ENCODE measurements at places on chromosomes 11 and 22.

DNA sequence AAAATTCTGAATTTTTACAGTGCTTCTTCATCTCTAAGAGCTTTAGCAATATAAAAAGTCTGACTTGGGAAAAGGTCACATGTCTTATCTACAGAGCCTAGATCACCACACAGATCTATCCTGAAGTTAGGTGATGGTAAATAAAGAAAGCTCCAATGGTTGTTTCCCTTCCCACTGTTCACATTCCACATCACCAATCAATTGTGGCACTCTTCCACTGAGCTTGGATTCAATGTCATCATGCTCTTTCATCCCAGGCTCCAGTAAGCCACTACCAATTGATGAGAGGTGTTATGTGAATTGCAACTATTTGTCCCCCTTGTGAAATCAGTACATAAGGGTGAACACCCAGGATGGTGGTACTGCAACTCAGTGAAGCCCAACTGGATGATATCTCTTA lies 47.8 kb downstream of the ALG9 start:
- no peak for DNase-seq

- no peak for DNase-seq
Measured at GRCh38 chr11:2482745-2483144, 37.9 kb downstream of the KCNQ1 start.

GRCh38 chr22:17106785-17107546 lies 14.2 kb downstream of the TMEM121B start:
- no peak for DNase-seq

DNA sequence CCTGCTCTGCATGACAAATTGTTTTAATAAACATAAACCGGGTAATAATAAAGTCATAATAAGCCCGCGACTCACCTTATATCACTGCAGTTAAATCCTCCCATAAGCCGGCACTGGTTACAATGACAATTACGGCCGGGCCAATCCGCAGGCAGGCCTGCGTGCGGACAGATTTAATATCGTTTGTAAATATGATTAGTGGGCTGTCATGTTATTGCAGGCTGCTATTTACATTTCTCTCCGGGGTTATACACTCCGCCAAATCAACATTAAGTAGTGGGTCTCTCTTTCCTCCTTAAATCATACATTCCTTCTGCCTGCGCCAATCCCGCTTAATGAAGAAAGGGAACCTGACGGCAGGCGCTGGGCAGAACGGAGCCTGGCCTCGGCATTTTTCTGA lies 51.8 kb upstream of the LMO1 start:
- no peak for DNase-seq

GRCh38 chr11:67670316-67671210 lies 3.9 kb downstream of the ALDH3B2 start:
- no peak for DNase-seq

DNA sequence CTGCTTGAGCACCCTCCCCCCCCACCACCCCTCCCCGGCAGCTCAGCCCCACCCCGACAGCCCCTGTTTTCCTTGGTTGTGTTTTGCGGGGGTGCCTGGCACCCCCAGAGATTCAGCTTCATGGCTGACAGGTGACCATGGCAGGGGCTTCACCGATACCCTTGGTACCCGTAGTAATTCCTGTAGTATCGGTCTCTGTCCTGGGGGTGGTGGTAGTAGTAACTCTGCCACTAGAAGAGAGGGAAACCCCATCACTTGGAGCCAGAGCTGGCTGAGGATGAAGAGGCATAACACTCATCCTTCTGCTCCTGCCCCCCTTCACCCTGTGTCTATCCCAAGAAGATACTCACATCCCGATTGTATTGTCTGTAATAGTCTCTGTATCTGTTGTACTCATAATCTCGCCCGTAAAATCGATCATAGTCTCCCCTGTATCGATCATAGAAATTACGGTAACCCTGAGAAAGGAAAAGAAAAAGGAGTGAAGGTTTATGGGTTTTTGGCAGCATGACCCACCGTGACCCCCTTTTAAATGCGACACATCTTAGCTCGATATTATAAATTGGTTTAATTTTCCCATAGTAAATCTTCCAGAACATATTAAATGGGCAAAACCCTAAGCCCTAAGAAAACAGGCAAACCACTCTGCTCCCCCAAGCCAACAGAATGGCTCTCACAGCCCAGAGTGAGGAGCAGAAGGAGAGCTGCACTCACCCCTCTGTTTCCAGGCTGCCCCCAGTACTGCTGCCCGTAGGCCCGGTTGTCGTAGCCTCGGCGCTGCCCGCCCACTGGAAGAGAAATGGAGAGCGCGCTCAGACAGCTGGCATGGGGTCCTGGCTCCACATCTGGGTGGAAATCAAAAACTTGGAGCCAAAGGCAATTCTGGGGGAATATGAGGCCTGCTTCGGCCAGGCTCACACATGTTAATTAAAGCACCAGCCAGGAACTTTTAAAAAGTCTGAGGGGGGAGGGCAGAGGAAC lies 8.0 kb downstream of the GNG3 start:
- no peak for DNase-seq

DNA sequence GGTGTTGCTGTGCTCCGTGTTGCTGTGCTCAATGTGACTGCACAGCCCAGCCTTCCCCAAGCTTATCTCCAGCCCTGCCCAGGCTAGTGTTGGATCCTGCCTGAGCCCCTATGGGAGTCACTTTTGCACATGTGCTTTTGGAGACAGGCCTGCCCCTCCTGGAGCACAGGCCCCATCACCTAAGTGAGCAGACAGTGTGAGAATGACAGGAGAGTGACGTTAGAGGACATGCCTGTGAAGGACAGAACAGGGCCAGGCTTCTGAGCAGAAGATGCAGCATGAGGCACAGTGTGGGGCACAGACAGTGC lies 36.6 kb upstream of the SUSD2 start:
- DNase-seq: no peak

- no peak for DNase-seq
Measured at GRCh38 chr11:3942160-3942955, 86.9 kb downstream of the STIM1 start.

- DNase-seq: no peak
Measured at GRCh38 chr11:10996678-10997077, 138.8 kb upstream of the ZBED5 start.

All from hematopoietic multipotent progenitor cell treated with erythropoietin and hydrocortisone succinate and interleukin-3 and kit ligand, for 15 days (in vitro differentiated cells).